ENCODE measurements at places on chromosomes 13 and 19.

DNA sequence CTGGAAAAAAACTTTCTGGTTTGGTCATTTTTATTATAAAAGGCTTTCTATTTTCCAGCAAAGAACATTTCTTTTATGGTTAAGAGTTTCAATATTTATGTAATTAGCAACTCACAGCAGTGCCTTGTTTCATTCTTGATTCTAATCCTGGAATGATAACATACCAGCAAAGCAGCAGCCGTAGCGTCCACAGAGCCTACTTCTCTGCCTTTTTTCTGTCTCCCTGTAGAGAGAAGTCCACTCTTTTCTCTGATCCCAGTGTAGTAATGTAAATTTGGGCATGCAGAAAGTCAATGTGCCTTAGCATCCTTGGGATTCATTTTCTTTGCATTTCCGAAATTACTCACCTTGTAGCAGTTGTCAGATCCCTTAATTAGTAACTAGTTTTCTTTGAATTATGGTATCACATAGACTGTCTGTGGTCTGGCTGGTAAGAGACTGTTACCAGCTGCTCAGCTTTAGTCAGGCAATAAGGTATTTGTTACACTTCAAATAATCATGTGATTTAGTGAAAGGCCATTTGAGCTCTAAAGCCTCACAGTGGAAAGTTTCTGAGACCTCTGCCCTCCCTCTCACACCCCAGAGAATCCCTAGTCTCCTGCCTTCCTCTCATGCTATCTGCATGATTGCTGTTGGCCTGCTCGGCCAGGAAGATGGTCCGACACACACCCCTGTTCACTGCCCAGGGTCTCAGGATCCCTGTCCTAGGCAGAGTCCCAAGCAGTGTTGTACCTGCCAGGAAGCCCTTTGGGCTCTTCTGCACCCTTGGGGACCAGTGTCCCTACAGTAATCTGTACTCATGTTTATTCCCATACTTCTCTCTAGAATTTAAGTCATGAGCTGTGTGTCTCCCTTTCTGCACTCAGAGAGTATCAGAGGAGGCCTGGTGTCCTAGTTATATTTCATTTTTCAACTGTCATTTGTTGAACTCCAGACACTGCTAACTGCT, 86.3 kb downstream of the LRCH1 start:
- DNase-seq: no peak

DNA sequence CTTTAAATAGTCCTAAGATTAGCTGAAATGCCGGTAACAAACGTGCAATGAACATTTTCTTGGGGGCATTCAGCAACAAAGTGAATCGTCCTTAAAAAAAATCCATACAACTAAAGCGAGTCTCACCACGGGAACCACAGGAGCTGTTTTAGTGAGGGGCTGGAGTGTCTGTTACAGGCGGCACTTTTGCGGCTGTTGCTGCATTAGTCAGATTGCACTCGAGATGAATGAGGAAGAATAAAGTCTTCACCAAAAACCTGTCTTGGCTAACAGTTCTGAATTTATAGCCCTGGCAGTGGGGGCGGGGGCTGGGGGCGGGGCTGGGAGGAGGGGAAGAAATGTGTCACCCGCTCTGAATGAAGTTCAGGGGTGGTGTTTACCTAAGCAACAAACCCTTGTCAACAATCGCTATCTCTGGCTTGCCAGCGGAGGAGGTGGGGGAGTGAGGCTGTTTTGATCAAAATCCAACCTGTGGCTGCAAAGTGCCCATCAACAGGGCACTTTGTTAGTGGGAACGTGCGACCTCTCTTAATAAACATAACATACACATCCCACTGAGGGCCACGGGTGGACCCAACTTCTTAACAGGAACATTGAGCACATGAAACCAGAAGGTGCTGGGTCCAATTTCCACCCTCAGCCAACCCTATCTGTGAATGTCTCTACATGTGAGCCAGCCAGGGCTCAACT, 44.5 kb downstream of the RFX2 start:
- peak; percentile 58 for DNase-seq

DNA sequence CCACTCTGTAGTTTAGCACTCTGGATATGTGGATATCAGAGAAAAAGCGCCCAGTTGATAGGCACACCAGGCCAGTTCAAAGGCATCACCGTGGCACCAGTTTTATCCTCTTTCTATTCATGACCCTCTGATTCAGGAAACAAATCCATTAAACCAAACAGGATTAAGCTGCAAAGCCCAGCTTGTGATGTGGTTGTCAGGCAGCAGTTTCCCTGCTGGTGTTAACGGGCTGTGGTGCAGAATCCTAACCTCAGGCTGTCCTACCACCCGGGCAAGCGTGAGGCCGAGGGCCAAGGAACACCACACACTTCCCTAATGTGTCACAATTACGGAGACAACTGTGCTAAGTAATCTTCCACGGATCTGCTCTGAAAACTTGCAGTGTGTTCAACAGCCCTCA, 209.1 kb downstream of the OLFM4 start:
- no peak for DNase-seq

- DNase-seq: no peak
Measured at GRCh38 chr19:43908659-43909058, 26.4 kb downstream of the ZNF45 start.

GRCh38 chr13:76053181-76053580, 417.1 kb downstream of the LMO7 start:
- no peak for DNase-seq

DNA sequence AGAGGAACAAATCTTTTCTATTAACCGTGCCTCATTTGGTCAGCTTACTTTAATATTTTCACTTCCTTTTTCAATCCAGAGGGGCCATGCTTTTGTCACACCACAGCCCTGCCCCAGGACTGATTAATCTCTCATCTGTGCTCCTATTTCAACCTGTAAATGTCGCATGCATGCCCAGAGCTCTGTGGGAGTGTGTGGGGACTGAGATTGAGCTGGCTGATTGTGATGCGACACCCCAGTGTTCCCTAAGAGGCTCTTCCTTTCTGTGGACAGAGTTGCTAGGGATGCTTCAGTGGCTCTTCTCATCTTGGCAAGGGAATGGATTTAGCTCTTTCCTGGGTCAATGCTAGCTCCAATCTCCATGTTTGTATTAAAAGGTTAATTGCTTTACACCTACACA, 249.6 kb downstream of the TDRD3 start:
- DNase-seq: no peak
